ENCODE measurements at places on chromosomes 16 and 17.

DNA sequence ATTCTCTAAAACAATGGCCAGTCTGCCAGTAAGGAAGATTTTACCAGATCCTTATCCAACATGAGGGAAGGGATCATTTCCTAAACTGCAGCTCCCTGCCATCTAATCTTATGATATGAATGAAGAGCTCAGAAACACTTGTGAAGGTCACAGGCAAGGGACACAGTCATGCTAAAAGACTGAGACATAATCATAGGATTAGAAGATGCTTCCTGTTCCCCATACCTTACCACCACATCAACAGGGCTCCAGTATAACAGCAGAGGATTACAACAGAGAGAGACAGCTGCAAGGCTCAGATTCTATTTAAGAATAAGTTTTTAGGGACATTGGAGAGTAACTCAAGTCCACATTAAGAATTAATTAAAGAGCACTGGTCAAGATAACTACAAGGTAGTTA is 93.3 kb downstream of the BRIP1 start:
- DNase-seq = no peak

DNA sequence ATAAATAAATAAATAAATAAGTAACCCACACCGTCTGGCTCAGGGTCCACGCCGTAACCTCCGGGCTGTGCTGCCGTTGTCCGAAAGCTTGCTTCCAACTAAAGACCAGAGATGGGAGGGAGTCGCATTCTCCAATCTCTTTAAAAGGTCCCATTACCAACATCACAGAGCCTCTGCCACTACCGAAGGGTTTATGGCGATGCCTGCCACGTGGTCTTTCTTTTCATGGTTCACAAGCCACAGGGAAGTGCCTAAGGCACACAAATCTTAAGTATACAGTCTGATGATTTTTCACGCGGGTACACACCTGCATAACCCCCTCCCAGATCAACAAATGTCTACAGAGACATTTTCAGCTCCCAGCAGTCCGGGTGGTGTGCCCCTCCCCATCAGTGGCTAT is 1.4 kb downstream of the COTL1 start:
- peak; percentile 49 for DNase-seq

- DNase-seq = no peak
These were observed 17.7 kb downstream of the BCL7C start for GRCh38 chr16:30875871-30876801.

DNA sequence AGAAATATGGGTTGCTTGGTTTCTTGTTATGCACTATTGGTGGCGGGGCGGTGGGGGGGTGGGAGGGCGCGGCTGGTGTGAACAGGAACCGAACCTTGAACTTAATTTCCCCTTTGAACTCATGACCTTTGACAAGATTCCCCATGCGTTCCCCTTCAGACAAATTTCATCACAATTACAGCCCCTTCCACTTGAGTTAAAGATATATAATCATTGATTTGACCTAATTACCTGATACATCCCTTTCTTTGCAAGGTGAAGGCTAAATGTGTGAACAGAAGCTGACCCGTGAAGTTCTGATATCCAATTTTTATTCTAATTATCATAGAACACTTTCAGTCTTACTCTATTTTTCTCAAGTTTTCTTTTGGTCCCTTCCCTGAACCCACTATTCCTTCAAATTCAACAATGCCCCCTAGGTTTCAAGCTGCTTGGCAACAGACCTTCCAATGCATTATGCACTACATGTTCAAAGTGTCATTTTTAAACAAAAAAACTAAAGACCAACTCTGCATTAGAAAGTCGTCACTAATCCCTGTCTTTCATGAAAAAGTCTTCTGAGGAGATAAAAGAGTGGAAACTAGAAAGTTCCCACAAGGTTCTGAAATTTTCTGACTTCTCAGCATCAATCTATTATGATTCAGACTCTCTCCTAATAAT is 116.8 kb downstream of the SKAP1 start:
- DNase-seq = no peak

DNA sequence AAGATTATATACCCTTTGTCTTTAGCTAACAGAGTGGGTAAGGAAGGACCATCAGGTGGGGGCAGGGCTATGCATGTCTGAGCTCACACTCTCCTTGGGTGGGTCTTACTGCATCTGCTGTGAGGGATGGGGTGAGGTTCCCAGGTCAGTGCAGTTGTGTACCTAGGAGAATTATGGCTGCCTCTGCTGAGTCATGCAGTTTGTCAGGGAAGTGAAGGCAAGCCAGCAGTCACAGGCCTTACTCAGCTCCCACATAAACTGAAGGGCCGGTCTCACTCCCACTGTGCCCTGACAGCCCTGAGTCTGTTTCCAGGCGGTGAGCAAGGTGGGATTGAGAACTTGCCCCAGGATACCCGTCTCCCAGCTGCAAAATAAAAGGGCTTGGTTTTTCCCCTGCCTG is 328.6 kb downstream of the MAP2K6 start:
- no peak for DNase-seq

GRCh38 chr17:9002606-9003354 is 18.5 kb upstream of the NTN1 start:
- peak; percentile 41 for DNase-seq

- no peak for DNase-seq
These were observed 878 bp upstream of the RNF157 start for GRCh38 chr17:76241204-76241538.
